ENCODE measurements at places on chromosomes 6 and 20.

DNA sequence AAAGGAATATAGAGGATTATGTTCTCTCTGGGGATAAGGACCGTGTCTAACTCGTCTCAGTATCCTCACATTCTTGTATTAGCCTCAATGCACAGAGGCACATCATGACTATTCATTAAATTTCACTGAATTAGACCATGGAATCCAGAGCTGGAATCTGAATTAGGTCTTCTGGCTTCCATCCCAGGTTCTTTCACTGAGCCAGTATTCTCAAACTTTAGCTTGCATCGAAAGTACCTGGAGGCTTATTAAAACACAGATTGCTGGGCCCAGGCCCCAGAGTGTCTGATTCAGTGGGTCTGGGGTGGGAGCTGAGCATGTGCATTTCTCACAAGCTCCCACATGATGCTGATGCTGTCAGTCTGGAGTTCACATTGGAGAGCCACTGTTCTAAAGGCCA is 142.0 kb downstream of the UST start:
- DNase-seq = no peak

DNA sequence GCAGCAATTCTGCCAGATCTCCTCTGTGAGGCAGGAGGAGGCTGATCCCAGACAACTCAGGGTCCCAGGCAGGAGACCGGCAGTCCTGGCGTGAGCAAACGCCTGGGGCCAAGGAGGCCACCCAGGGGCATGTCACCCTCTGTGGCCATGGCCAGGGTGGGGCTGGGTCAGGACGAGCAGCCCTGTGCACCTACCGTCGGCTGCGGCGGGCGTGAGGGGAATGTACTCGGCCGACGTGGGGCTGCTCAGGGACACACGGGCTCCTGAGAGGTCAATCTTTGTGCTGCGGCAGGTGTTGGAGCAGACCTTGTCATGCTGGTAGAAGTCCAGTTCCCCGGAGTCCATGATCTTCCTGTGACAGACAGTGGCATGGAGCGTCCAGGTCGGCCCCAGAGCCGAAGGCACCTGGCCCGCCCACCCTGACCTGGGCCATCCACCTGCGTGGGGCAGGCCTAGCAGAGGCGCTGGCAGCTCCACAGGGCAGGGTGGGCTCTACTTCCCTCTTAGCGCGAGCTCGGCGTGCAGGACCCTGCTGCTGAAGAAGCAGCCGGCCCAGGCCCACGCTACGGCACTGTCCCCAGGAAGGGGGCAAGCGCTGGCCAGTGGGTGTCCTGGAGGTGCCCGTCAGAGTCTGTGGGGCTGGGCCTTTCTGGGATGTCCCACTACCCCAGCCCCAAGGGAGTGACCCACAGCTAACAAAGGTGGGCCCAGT is 21.5 kb upstream of the HELZ2 start:
- DNase-seq = no peak

DNA sequence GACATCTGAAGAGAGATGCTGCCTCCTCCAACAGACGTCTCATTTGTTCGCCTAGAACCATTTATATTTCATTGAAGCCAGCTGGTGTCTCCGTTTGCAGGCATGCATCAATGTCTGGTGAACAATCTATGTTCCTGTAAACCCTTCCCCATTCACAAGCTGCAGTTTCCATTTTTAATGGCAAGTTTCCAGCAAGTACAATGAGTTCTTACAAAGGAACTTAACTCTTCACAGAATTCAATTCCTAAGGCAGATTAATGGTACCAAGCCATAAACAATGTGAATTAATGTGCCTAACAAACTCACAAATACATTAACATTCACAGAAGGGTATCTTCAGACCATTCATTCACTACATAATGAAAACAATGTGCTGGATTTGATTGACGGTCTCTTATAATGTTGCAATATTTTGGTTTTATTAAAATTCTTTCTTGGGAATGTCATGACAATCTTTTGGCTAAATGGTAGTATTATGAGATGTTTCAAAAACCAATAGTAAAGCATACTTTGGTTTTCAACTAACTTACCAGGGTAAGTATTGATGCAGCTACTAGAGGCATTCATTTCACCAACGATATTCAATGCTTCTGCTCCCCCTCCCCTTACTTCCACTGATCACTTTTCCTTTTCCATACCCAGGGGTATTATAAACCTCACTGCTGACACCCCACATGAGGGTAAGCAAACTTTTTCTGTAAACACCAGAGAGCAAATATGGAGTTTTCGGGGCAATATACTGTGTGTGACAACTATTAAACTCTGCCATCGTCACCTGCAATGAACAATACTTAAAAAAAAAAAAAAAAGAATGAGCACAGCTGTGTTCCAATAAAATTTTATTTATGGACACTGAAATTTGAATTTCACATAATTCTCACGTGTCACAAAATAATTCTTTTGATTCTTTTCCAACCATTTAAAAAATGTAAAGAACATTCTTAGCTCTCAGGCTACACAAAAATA is 4.2 kb downstream of the AKIRIN2 start:
- no peak for DNase-seq

DNA sequence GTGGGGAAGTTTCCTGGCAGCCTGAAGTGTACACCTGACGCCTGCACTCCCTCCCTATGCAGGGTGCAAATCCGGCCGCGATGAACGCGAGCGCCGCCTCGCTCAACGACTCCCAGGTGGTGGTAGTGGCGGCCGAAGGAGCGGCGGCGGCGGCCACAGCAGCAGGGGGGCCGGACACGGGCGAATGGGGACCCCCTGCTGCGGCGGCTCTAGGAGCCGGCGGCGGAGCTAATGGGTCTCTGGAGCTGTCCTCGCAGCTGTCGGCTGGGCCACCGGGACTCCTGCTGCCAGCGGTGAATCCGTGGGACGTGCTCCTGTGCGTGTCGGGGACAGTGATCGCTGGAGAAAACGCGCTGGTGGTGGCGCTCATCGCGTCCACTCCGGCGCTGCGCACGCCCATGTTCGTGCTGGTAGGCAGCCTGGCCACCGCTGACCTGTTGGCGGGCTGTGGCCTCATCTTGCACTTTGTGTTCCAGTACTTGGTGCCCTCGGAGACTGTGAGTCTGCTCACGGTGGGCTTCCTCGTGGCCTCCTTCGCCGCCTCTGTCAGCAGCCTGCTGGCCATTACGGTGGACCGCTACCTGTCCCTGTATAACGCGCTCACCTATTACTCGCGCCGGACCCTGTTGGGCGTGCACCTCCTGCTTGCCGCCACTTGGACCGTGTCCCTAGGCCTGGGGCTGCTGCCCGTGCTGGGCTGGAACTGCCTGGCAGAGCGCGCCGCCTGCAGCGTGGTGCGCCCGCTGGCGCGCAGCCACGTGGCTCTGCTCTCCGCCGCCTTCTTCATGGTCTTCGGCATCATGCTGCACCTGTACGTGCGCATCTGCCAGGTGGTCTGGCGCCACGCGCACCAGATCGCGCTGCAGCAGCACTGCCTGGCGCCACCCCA is 1.2 kb downstream of the GPR6 start:
- no peak for DNase-seq

DNA sequence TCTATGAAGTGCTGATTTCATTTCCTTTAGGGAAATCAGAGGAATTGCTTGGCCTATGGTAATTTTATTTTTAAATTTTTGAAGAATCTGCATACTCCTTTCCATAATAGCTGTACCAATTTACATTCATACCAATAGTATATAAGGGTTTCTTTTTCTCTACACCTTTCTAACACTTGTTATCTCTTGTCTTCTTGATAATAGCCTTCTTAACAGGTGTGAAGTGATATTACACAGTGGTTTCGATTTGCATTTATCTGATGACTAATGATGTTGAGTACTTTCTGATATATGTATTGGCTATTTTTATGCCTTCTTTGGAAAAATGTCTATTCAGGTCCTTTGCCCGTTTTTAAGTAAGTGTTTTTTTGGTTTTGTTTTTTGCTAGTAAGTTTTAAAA is 40.8 kb downstream of the SMAP1 start:
- no peak for DNase-seq

- no peak for DNase-seq
These were observed 568.2 kb upstream of the CHD6 start for GRCh38 chr20:42186337-42186736.

- DNase-seq = no peak
These were observed 46.8 kb upstream of the RREB1 start for GRCh38 chr6:7060769-7061516.

DNA sequence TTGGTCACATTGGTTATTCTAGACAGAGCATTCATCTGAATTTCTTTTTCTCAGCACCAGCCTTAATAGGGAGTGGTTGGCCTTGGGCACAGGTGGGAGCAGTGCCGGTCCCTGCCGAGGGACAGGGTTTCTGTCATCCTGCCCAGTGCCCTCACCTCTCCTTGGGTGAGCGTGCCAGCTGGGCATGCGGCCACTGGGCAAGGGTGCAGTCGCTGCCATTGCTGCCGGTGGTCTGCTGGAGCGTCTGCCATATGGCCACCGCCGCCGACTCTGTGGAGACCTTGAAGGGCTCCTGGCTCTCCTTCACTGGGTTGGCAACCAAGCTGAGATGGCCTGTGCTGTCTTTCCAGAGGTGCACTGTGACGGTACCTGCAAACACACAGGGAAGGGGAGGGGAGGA is 16.4 kb upstream of the UQCC2 start:
- no peak for DNase-seq

GRCh38 chr6:12483712-12484111 is 193.6 kb downstream of the EDN1 start:
- DNase-seq = no peak

GRCh38 chr20:12113468-12114371 is 196.0 kb downstream of the BTBD3 start:
- DNase-seq = no peak

DNA sequence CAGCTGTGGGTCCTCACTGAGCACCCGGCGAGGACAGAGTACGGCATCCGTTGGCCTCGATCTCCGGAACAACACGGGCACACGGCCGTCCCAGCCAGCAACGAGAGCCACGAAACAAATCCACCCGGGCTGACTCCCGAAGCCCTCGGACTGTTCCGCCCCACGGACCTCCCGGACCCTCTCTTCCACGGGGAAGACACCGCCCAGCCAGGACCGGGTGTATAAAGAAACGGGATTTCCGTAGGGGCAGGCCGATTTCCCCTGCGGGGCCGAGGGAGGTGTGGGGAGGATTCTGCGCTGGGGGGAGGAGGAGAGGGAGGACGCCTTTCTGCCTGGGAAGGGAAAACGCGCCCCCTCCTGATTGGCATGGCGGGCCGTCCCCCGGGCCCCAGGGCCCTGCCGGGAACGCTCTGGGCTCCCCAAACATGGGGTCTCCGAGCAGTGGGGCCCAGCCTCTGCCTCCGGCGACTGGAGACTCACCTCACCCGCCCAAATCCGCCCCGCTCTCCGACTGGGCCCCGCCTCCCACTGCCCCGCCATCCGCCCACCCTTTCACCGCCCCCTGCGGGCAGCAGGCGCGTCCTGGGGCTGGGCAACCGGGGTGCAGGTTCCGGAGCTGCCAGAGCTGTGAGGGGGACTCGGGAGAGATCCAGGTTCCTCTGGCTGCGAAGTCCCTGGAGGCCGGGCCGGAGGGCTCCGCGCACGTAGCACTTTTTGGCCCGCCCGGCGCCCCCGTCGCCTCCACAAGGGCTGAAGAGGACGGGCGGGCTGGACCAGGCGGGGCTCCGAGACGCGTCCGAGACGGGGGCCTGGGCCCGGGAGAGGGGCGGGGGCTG is 679 bp upstream of the PPDPF start:
- DNase-seq = no peak

DNA sequence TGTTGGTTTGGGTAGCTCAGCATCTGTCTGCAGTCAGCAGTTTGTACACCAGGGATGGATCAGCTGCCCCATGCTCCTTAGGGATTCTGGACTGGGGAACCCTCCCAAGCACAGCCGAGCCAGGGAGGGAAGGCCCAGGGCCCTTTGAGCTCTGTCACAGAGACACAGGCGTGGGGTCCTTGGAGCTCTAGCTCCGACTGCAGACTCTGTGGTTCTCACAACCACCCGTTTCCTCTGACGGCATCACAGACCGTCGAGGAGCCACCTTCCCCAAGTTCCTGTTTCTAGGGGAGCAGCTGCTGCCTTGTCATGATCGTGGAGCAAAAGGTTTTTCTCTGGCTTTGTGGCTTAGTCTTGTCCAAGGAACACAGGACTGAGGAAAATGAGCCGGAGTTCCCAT is at the start of gene SLA2:
TSS of gene SLA2 (minus strand) at position 199 of the 400 bp plus-strand sequence. CDS start 4,861 bp downstream, outside the sequence.
- no peak for DNase-seq

- DNase-seq = no peak
These were observed 280.5 kb upstream of the MMS22L start for GRCh38 chr6:97563529-97563928.

DNA sequence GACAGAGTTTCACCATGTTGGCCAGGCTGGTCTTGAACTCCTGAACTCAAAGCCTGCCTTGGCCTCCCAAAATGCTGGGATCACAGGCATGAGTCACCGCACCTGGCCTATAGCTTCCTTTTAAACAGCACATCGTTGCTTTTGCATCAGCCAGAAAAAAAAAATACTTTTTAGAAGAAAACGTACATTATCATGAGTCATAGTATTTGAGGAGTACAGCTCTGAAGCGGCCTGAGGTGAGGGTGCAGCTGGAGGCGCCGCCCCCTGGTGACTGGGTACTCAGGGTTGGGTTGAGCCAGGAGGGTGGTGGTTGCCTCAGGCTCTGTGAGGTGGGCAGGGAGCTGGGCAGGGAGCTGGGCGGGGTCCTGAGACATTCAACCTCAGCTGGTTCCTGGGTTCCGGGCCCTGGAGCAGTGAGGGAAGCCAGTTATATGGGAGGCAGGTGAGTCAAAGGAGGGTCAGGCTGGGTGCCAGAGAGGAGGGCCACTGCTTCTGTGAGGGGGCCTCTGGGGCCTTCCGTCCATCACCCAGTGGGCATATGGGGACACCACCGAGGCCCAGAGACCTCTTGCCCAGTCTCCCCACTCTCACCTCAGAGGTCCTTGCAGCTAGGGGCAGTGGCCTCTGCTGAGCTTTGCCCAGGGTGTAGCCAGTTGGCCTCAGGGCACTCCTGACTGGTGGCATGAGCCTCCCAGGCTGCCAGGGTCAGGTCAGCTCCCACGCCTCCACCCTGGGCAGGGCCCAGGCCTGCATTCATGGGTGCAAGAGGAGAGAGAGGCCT is 11.7 kb upstream of the ID1 start:
- no peak for DNase-seq

DNA sequence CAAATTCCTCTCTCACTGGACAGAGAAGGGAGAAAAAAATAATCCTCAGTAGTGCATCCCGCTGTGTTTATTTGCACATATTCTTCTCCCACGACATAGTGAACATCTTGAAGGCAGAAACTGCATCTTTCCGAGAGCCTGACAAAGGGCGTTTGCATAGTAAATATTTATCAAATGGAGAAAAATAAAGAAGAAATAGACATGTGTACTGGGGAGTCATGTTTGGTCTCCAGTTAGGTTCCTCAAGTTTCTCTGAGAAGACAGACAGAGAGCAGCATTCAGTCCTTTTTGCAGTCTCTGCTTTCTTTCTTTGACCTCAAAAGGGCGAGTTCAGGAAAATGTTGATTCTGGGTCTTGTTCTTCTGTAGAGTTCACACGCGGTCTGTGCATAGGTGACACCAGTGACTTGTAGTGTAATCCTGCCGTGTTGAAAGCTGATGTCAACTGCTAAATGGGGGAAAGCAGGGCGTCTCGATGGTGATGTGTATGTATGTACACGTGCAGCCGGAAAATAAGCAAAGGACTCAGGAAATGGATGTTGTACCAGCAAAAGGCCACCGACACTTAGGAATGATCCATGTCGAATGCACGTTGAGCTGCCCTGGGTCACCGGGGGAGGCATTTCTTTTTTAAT is 285.6 kb downstream of the ZNF217 start:
- DNase-seq = no peak
